ENCODE measurements at places on chromosomes 5 and 9.
A peak's percentile ranks its signal among the peaks of the same experiment; 100 is the strongest.

- no peak for DNase-seq
These were observed 982.0 kb upstream of the ARRDC3 start for GRCh38 chr5:92364986-92365550.

DNA sequence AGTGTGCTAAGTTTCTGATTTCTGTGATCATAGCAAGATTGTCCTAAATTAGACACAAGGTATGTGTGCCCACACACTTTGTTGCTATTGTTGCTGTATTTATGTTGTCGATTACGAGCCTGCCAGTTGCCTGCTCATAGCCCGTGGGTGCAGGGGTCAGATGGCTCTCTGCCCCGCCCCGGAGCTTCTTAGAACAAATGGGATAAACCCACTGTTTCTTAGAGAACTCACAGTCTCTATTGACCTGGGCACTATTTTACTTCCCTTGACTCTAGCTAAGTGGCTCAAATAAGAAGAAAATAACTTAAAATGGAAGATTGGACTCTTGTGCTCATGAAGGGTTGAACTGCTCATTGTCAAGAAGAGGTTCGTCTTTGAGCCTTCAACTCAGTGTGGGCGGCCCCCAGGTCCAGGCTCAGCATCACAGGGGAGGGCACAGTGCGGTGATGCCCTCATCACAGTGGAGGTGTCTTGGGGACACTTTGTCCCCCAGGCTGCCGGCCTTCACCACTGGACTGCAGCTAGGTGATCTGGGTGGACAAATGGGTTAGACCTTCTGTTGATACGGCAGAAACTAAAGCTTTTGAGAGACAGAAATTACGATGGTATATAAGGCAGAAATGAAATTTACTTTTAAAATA lies 155.5 kb downstream of the TENT4A start:
- DNase-seq = no peak

DNA sequence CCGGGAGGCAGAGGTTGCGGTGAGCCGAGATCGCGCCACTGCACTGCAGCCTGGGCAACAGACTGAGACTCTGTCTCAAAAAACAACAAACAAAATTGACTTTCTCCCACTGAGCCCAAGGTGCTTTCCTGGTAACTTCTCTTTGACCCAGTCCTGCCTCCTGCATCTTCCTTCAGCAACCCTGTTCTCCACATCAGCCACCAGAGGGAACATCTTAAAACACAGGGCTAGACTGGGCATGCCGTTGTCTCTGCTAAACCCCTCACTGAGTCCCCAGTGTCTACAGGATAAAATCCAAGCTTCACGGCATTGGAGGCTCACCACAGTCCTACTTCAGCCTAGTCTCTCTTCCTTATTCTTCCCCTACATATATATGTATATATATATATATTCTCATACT lies 39.8 kb upstream of the KCNMB1 start:
- peak; percentile 12 for DNase-seq

- no peak for DNase-seq
These were observed 7.2 kb upstream of the ALDOB start for GRCh38 chr9:101442736-101443135.

- no peak for DNase-seq
These were observed 13.6 kb upstream of the CAST start for GRCh38 chr5:96648593-96648992.

GRCh38 chr5:94174748-94175411 lies 433.5 kb upstream of the POU5F2 start:
- DNase-seq = no peak

DNA sequence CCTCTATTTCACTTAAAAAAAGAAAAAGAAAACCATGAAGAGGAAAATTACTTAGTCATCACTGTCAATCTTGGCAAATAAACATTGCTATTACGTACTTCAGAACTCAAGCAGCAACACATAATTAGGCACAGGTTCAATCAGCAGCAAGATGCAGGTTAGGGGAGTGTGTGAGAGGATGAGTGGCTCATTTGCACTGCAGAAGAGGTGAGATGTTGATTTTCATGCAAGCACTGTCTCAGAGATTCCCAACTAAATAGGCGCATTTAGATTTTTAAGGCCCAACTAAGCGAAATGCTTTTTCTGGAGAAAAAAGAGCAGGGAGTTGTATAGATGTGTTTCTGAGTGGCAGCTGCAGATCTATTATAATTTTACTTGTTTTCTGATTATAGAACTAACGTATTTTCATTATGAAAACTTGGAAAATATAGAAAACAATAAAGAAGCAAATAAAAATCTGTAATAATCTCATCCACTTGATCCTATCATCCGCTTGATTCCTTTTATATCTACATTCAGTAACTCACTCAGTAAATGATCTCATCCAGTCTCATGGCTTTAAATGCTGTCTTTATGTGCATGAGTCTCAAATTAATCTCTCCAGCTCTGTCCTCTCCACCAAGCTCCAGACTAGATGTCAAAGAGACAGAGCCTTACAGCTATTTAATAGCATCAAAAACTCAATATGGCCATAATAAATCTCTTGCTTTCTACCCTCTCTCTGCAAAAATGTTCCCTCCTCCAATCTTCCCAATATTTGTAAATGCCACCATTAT lies 162.5 kb downstream of the ZNF462 start:
- no peak for DNase-seq

DNA sequence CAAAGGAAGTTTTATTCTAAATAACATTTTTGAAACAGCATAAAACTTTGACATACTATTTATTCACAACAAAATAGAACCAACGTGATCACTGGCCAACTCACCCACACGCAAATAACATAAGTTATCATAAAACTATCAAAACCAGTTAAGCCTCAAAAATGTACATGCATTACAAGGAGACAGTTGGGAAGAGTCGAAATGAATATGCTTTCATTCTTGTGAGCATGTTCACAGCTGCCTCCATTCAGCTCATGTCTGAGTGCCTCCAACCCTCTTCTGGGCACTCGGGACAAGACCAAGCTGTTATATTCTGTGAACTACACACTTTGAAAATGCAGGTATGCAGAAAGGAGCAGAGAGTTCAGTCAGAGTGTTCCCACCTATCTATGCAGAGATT lies 284.9 kb downstream of the BNC2 start:
- DNase-seq = no peak

DNA sequence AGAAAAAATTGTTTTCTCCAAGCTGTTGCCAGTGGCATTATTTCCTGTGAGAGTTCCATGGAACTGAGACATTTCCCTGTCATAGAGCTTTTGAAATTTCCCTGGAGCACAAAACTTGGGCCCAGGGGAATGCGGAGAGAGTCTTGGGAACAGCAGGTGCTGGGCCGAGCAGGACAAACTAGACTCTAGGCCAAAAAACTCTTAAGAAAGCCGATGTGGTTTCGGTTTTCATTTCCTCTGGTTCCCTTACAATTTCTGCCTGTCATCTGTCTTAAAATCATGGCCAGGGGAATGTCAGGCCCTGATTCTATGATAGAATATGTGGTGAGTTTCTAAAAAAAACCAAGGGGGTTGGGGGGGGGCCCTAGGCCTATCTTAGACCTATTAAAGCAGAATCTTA lies 4.6 kb downstream of the SLC35A4 start:
- no peak for DNase-seq

GRCh38 chr5:142466195-142466971 lies 141.6 kb upstream of the SPRY4 start:
- DNase-seq = peak; percentile 74

DNA sequence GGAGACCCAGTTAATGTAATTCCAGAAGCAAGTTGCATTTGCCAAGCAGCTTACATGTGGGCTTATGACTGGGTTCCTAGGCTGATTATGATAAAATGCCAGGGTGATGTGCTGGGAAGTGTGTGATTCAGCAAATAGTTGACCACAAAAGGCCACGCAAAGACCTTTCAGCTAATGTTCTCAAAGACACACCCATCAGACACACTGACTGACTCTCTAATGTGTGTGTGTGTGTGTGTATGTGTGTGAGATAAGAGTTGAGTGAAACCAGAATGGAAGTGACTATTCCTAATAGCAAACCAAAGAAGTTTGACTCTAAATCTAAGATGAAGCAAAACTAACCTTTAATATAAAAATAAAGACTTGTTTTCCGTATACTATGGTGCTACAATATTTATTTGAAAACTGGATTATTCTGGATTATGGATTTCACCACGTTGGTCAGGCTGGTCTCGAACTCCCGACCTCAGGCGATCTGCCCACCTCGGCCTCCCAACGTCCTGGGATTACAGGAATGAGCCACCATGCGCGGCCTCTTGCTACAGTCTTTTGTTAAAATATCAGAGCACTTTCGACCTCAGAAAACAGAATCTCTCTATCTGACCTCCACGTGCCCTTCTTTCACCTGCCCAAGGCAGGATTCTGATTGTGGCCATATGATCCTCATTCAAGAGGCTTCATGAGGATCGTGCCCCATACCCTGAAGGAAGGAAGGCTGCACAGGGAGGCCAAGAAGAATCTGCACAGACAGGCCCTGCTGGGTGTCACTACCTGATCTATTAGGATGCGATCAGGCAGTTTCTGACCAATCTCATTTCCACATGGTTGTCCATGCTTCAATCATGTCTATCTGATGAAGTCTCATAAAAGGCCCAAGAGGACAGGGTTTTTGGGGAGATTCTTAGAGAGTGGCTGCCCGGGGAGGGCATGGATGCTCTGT lies 75.6 kb downstream of the USP20 start:
- peak; percentile 75 for DNase-seq

DNA sequence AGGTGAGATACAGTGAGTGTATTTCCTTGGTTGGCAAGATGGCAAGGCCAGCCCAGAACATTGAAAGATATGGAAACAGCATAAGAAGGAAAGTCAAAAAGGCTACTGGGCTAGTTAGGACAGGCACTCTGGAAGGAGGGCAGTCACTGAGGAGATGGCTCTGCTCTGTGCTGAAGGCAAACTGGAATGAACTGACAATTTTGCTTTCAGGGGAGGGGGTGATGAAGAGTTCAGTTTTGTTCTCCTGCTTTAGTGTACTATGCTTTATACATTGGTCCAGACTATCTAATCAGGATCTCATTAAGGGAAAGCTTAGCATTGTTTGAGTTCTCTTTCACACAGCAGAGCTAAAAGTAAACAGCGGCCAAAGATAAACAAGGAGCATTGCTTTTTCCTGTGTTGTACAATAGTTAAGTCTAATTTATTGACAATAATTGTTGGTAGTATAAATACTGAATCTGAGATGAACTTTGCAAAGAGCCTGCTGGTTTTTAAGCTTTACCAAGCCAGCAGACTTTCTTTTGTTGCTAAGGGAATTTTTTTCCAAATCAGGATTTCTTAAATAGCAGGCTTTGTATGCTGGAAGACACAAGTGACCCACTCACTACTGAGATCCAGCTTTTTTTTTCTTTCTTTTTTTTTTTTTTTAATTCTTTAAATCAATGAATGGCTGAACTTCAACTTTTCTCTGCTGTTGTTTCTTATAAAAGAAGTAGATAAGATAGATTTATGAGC lies 355.5 kb downstream of the ARRDC3 start:
- peak; percentile 44 for DNase-seq

DNA sequence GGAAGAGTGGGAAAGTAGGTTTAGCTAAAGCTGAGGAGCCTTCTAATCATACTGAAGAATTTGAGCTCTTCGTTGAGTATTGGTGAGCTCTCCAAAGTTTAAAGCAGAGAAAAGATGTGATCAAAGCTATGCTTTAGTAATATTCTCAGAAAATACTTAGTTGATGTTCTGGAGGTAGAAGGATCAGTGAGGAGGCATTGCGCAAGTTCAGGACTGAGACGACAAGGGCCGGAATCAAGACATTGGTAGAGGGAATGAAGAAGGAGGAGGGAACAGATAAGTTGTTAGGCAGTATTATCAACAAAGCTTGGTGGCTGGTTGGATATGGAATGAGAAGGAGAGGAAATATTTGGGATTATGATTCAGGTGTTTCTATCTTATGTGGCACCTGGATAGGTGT lies 7.1 kb downstream of the CAVIN4 start:
- DNase-seq = no peak

DNA sequence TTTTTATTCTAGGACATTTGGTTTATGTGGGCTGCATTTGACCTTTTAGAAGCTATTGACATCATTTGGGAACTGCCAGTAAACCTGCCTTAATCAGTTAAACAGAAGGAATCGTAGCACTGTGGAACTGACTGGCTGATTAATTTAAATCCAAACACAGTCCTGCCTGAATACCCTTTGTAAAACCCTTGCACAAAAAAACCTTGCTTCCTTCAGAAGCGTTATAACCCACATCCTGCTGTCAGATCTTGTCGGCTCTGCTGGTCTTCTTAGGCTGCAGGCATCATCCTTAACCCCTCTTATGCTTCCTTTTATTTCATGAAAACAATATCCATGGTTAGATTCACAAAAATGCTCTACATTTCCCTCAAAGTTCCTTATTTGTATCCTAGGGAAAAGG lies 46.3 kb downstream of the PAM start:
- DNase-seq = no peak

DNA sequence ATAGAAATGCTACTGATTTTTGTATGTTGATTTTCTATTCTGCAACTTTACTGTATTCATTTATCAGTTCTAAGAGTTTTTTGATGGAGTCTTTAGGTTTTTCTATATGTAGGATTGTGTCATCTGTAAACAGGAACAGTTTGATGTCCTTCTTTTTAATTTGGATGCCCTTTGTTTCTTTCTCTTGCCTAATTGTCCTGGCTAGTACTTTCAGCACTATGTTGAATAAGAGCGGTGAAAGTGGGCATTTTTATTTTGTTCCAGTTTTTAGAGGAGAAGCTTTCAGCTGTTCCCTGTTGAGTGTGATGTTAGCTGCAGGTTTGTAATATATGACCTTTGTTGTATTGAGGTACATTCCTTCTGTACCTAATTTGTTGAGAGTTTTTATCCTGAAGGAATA lies 13.3 kb downstream of the HSD17B4 start:
- DNase-seq = no peak

GRCh38 chr9:101167490-101168134 lies 139.1 kb downstream of the PLPPR1 start:
- DNase-seq = no peak

GRCh38 chr5:142109331-142110045 lies 909 bp downstream of the NDFIP1 start:
- no peak for DNase-seq

DNA sequence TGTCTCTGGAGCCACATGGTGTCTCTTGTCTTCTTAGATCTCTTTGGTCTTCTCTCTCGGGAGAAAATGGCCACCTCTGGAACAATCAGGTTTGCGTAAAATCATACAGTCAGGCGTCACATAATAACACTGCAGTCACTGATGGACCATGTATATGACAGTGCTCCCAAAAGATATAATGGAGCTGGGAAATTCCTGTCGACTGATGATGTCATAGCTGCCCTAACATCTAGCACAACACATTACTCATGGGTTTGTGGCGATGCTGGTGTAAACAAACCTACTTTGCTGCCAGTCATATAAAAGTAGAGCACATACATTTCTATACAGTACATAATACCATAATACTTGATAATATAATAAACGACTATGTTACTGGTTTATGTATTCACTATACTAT lies 30.1 kb upstream of the RAI14 start:
- DNase-seq = no peak

DNA sequence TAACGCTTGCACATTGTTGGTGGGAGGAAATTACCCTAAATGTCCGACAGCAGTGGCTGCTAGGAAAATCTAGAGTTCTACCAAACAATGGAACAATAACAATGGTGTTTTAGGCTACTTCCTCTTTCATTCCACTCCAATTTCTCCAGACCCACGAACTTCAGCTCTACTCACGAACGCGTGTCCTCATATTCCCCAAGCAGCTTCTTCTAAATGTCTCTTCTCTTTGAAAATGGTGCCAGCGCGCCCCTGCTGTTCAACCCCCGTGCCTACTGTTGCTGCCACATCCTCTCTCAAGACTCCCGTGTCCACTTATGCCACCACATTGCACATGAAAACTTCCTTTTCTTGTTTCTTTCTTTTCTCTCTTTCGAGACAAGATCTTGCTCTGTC lies 25.6 kb downstream of the OR2V2 start:
- no peak for DNase-seq

Measured in COLO829 (cell line).